Thoracic aorta (tissue), 2 donors: ENCODE measurements at places on chromosomes 7 and 10. TPM values are rescaled to one million over a fixed set of nuclear protein-coding genes. Genes with fewer than 3 reads are reported as not detected.

DNA sequence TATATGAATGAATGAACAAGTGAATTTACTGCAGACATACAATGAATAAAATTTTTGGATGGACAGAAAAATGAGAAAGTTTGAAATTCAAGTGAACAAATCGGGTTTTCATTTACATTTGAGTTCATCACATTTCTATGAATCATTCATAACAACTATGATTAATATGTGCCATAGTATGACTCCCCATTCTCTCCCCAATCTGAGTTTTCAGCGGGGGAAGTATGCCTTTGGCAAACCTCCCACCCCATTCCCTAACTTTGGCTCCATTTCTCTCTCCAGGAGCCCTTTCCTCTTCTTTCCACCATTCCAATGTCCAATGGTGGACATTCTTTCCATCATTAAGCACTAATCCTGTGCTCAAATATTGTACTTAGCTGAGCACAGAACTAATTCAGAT lies 96.8 kb upstream of the LSM8 start:
- no peak for DNase-seq
- H3K27me3 ChIP-seq = no peaks in the 10 kb centered on the region
- H3K36me3 ChIP-seq = no peaks in the 10 kb centered on the region
- no peaks in the 10 kb centered on the region for H3K4me1 ChIP-seq

DNA sequence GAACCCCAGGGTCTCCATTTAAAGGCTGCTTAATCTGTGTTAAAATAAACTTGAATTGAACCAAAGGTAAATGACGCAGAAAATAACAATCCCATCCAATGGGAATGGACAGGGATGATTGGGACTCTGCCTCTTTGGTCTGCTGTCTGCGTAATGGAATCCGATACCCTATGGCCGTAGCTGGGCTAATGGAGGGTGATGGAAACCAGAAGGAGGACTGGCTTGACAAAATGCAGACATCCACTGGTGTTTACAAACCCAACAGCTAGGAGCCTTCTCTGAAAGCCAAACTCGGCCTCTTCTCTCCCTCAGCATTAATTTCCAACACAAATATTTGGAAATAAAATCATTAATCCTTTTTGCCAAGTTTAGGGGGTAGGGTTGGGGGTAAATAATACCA lies 162.2 kb upstream of the CHST15 start:
- H3K4me3 ChIP-seq = no peak overlapping the region
- no peaks in the 10 kb centered on the region for H3K27me3 ChIP-seq
- no peak overlapping the region for H3K27ac ChIP-seq
- no peaks in the 10 kb centered on the region for H3K36me3 ChIP-seq

- DNase-seq = no peak
- H3K27ac ChIP-seq = no peak overlapping the region
- no peaks in the 10 kb centered on the region for H3K27me3 ChIP-seq
- H3K36me3 ChIP-seq = no peaks in the 10 kb centered on the region
- H3K4me3 ChIP-seq = no peak overlapping the region
- H3K4me1 ChIP-seq = no peaks in the 10 kb centered on the region
Observed at GRCh38 chr10:113666682-113667252, 2.9 kb upstream of the NRAP start.

GRCh38 chr7:158068853-158069252 lies 518.8 kb downstream of the PTPRN2 start:
- H3K4me3 ChIP-seq = no peak overlapping the region
- no peak overlapping the region for H3K27ac ChIP-seq
- no peak for DNase-seq

- H3K36me3 ChIP-seq = no peaks in the 10 kb centered on the region
- peaks cover 4% of the 10 kb centered on the region for H3K4me1 ChIP-seq
- H3K27me3 ChIP-seq = no peaks in the 10 kb centered on the region
- no peak overlapping the region for H3K4me3 ChIP-seq
- no peak overlapping the region for H3K27ac ChIP-seq
Observed at GRCh38 chr10:16964576-16965343, 147.5 kb upstream of the RSU1 start.

- DNase-seq = no peak
- no peaks in the 10 kb centered on the region for H3K27me3 ChIP-seq
- no peak overlapping the region for H3K27ac ChIP-seq
Observed at GRCh38 chr7:69624435-69625230, 26.4 kb downstream of the AUTS2 start.

- no peak for DNase-seq
- no peak overlapping the region for H3K27ac ChIP-seq
- no peak overlapping the region for H3K4me3 ChIP-seq
- H3K4me1 ChIP-seq = no peaks in the 10 kb centered on the region
- no peaks in the 10 kb centered on the region for H3K27me3 ChIP-seq
Observed at GRCh38 chr7:138630059-138630610, 71.0 kb downstream of the SVOPL start.

DNA sequence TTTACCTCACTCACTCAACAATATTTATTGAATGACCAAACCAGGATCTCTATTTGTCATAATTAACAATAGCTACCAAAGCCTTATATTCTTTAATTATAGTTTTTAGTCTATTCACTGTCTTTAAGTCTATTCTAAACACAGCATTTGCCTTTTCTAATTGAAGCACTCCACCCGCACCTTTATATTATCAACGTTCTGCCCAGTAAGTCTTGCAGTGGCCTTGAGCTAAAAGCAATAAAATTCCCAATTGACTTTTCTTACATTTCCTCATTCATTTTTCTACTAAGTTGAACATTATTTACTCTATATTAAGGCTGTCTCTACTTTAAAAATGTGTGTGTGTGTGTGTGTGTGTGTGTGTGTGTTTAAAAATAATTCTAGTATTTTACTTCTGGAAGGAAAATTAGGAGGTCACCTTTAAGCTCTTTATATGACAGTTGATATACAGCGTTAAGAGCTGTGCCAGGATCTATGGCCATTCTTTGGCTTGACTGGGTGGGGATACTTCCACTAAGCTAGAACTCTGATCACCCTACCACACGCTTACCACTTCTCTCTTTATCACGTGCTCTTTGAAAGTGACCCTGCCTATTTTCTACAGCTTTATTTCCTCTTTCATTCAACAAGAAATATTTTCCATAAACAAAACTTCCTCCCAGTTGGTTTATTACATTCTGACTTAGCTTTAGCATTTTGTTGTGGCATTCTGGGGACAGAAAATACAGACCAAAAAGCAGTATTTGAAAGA lies 8.8 kb downstream of the PAPSS2 start:
- H3K36me3 ChIP-seq = no peaks in the 10 kb centered on the region
- no peak overlapping the region for H3K4me3 ChIP-seq
- no peaks in the 10 kb centered on the region for H3K27me3 ChIP-seq
- DNase-seq = no peak

DNA sequence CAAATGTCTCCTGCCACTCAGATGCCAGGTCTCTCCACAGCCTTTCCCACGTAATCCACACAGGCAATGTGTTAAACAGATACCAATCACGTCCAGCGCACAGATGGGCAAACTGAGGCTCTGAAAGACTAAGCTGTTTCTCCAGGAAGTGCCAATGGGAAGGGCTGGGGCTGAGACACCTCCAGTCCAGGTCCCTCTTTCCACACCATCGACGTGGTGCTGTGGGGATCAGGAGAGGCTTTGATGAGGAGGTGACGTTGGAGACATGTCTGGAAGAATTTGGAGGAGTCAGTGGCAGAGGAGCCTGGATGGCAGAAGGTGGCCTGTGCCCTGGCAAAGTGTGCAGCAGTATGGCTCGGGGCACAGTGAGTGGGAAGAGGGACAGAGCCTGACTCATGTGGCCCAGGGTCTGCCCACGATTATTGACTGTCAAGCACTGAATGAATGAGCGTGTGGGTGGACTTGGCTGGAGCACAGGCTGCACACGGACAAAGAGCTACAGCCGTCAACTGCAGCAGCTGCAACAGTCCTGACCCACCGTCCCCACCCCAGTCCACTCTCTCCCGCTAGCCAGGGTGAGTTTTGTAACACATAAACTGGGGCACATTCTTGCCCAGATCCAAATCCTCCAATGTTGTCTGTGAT lies 40.8 kb upstream of the HSPA12A start:
- H3K36me3 ChIP-seq = no peaks in the 10 kb centered on the region
- no peaks in the 10 kb centered on the region for H3K27me3 ChIP-seq
- no peaks in the 10 kb centered on the region for H3K4me1 ChIP-seq
- DNase-seq = no peak

GRCh38 chr7:108488768-108489538 lies 32.7 kb upstream of the NRCAM start:
- no peak for DNase-seq
- no peak overlapping the region for H3K27ac ChIP-seq
- H3K4me3 ChIP-seq = no peak overlapping the region
- H3K36me3 ChIP-seq = peaks cover 5% of the 10 kb centered on the region
- H3K4me1 ChIP-seq = no peaks in the 10 kb centered on the region

DNA sequence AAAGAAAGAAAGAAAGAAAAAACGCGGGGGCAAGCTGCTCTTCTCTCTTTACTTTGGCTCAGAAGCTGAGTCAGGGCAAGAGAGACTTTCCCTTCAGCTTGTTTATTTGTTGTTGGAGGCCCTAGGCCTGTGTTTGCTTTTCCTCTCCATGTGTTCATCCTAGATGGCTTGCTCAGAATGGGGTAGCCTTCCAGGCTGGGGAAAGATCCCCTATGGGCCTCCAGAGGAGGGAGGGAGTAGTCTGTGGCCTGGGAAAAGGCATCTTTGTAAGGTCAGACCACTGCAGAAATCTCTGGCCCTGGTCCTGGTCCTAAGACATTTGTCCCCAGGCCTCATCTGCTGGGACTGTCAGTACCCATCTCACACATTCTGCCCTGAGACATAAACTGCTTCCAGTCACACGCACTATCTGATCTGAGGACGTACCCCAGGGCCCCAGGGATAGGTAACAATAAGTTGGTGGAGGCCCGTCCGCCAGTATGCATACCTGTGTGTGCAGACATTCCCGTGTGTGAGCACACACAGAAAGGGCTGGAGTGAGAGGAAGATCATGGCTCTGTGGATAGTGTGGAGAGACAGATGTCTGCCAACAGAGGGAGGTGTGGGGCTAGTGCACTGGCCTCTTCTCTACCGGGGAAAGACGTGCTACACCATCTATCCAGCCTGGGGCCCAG lies 4.9 kb upstream of the SCD start:
- H3K27ac ChIP-seq = no peak overlapping the region
- H3K27me3 ChIP-seq = no peaks in the 10 kb centered on the region
- H3K4me1 ChIP-seq = no peaks in the 10 kb centered on the region
- no peaks in the 10 kb centered on the region for H3K36me3 ChIP-seq

- H3K4me1 ChIP-seq = no peaks in the 10 kb centered on the region
- no peak for DNase-seq
- H3K27me3 ChIP-seq = no peaks in the 10 kb centered on the region
- no peak overlapping the region for H3K27ac ChIP-seq
- H3K36me3 ChIP-seq = peaks cover 3% of the 10 kb centered on the region
Observed at GRCh38 chr7:4270268-4270667, 411.8 kb upstream of the FOXK1 start.

DNA sequence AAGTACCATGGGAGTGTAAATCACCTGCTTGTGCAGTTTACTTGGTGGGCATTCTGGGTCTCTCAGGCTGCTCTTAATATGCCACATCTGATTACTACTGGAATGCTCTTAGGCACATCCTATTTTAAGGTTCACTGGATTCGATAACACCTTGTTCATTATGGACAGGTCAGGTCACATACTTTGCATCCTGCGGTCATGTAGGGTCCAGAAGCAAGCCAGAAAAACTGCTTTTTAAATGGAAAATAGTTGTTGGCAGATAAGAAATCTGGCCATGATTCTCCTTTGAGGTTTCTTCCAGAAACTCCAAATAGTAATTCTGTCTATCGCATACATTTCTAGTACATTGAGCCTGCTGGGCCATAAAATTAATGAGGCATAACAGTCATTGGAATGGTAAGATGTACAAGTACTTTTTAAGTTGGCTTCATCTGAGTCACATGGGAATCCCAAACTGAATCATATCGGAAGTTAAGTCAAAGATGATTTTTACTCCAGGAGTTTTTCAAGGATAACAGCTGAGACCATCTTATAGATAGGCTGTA lies 371.9 kb downstream of the LRRTM3 start:
- no peak overlapping the region for H3K27ac ChIP-seq
- DNase-seq = no peak
- no peaks in the 10 kb centered on the region for H3K27me3 ChIP-seq
- H3K36me3 ChIP-seq = no peaks in the 10 kb centered on the region
- no peaks in the 10 kb centered on the region for H3K4me1 ChIP-seq

VSTM4 gene
- 24.4 TPM for total RNA-seq

JAKMIP3 gene
- total RNA-seq = 0.42 TPM

EVX1 gene
- not detected for total RNA-seq

IMPDH1 gene
- total RNA-seq = 48.1 TPM

PLOD3 gene
- total RNA-seq = 31.5 TPM

LIPK gene
- total RNA-seq = not detected

NKX2-3 gene
- not detected for total RNA-seq

TUBB8 gene
- total RNA-seq = not detected

OR2F2 gene
- total RNA-seq = not detected

AKR1C1 gene
- total RNA-seq = 160 TPM

EMX2 gene
- not detected for total RNA-seq

ITPRID1 gene
- total RNA-seq = not detected

PNLIPRP2 gene
- total RNA-seq = not detected

KLLN gene
- 0.14 TPM for total RNA-seq

XRCC2 gene
- total RNA-seq = 0.14 TPM

TTYH3 gene
- 58.6 TPM for total RNA-seq
